ENCODE measurements at places on chromosomes 2 and 18.

DNA sequence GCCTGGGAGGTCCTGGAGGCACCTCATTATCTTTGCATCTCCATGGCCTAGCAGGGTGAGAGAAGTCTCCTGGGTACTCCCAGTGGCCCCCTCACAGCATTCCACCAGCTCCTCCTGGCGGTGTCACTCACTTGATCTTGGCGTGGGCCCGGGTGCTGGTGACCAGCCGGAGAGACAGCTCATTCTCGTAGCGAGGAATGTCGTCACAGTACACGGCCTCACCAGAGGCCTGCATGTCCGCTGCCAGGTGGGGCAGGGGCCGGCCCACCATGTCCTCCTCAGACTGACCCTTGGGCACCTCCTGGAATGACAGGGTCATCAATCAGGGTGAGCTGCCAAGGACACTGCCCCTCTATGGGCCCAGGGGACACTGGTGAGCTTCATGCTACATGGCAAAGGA lies 42.4 kb downstream of the XDH start:
- DNase-seq: no peak

DNA sequence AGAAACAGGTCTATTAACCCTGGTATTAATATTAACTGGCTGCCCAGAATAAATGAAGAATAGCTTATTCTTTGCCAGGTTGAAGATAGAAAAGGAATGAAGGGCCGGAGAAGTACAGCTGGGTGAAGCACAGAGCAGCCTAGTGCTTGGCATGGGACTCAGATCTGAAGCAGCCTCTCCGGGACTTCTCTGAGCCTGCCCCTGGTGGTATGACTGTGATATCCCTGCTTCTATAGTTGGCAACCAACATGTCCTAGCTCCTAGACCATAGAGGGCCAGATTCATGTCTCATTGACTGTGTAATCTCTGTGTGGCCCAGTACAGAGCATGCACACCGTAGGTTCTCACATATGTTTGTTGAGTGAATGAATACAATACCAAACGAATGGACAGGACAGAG lies 107.8 kb downstream of the MSH2 start:
- DNase-seq: no peak

DNA sequence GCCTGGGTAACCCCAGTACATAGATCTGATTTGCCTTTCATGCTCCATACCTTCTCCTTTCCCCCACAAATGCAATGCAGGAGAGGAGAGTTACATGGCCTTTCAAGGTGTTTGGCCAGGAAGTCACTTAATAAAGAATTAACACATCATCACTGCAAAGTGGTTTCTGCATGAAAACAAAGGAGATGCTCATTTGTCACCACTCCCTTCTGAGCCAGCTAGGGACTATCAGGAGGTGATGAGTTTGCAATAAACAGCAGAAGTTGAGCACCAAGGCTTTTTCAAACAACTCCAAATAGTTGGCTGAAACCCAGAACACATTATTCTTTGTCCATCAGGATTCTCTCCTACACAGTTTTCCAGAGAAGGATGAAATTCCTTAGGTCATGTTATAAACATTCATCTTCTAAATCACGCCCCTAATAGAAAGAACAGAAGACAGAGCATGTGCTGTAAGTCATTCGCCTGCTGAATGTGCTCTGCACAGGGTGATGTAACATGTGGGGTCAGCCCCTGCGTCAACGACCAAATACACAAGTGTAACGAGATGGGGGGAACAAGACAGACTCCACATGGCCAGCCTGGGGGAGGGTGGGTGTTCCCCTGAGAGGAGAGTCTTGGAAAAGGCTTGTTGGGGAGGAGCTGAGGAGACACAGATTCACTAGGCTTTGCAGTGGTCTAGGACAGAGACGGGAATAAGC lies 87.3 kb upstream of the RMDN2 start:
- no peak for DNase-seq

DNA sequence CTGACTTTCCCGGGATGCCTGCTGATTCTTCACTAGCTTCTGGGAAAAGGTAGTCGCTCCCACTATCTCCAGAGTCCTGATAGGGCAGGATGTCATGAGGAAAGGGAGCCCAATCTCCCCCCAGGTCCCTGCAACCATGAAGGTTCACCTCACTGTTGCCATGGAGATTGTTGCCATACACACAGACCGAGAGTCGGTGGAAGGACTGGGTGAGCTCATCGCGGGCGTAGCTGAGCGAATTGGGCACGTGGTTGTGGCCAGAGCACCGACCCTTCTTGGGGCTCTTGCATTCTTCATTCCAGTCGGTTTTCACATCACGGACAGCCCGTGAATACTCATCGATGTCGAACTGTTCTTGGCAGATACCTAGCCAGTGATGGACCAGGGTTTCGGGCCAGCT lies 97.4 kb downstream of the MEP1B start:
- DNase-seq: no peak

- DNase-seq: no peak
Measured at GRCh38 chr2:159902722-159903121, 104.7 kb upstream of the CD302 start.

- DNase-seq: no peak
Measured at GRCh38 chr18:45567123-45567522, 48.2 kb upstream of the SLC14A2 start.

All from left lobe of liver (tissue), 2 donors.